ENCODE measurements at places on chromosomes 5 and 9. TPM values are rescaled to one million over a fixed set of nuclear protein-coding genes. Genes with fewer than 3 reads are reported as not detected.

The TGFBI gene
- total RNA-seq, result 9.6 TPM

The SARDH gene
- 2.2 TPM for total RNA-seq

The MFAP3 gene
- 134 TPM for total RNA-seq

The MCC gene
- total RNA-seq, result 10.3 TPM

The PCDHGC5 gene
- 4.7 TPM for total RNA-seq

The CEL gene
- total RNA-seq, result 0.49 TPM

The LECT2 gene
- total RNA-seq, result not detected

The SLC34A3 gene
- total RNA-seq, result not detected

The FOCAD gene
- total RNA-seq, result 86.8 TPM

The ZDHHC11B gene
- 3.9 TPM for total RNA-seq

The MEF2C gene
- 951 TPM for total RNA-seq

The CBY3 gene
- not detected for total RNA-seq

The CCDC183 gene
- 2.2 TPM for total RNA-seq

The CTNND2 gene
- total RNA-seq, result 115 TPM

The BTNL8 gene
- under 0.01 TPM for total RNA-seq

The KIF24 gene
- total RNA-seq, result 1.2 TPM

The SPINK7 gene
- not detected for total RNA-seq

The DNAJC25 gene
- total RNA-seq, result 3.9 TPM

The FOXD4L6 gene
- total RNA-seq, result not detected

The AMBP gene
- total RNA-seq, result not detected

The PIP5KL1 gene
- total RNA-seq, result 1.2 TPM

The OCLN gene
- 6.9 TPM for total RNA-seq

The GZMA gene
- not detected for total RNA-seq

The TAF11L10 gene
- total RNA-seq, result not detected

The GMCL2 gene
- not detected for total RNA-seq

The TAS2R1 gene
- total RNA-seq, result not detected

The CCNI2 gene
- total RNA-seq, result under 0.01 TPM

The PTPRD gene
- 205 TPM for total RNA-seq

The SV2C gene
- 1.5 TPM for total RNA-seq

The NEUROG1 gene
- total RNA-seq, result 0.49 TPM

The SLC6A7 gene
- 1.5 TPM for total RNA-seq

The SVEP1 gene
- total RNA-seq, result 6.1 TPM

The SLC6A18 gene
- not detected for total RNA-seq

The IL7R gene
- 0.98 TPM for total RNA-seq

The PCDHGA5 gene
- 11.3 TPM for total RNA-seq

The KCNT1 gene
- 3.9 TPM for total RNA-seq

The SMIM23 gene
- not detected for total RNA-seq

The SPATA31A3 gene
- total RNA-seq, result not detected

The ANKRD34B gene
- total RNA-seq, result 0.25 TPM

The TAF11L5 gene
- not detected for total RNA-seq

The PCDHGB5 gene
- total RNA-seq, result 16.2 TPM

The SH3RF2 gene
- total RNA-seq, result 0.25 TPM

The TAF1L gene
- 0.25 TPM for total RNA-seq

The CDC20B gene
- total RNA-seq, result 0.25 TPM

The PLAC8L1 gene
- total RNA-seq, result 0.25 TPM

The CER1 gene
- not detected for total RNA-seq

The ISOC1 gene
- 17.7 TPM for total RNA-seq

The POU5F2 gene
- 2.5 TPM for total RNA-seq

The TAF11L4 gene
- total RNA-seq, result not detected

The FCN1 gene
- total RNA-seq, result 0.98 TPM

The PCDHA1 gene
- 6.6 TPM for total RNA-seq

Data from temporal lobe (tissue), 4 donors.